ENCODE measurements at places on chromosomes 7 and 10.

GRCh38 chr10:97069576-97070362 is 116.0 kb downstream of the SLIT1 start:
- DNase-seq = peak; percentile 43

DNA sequence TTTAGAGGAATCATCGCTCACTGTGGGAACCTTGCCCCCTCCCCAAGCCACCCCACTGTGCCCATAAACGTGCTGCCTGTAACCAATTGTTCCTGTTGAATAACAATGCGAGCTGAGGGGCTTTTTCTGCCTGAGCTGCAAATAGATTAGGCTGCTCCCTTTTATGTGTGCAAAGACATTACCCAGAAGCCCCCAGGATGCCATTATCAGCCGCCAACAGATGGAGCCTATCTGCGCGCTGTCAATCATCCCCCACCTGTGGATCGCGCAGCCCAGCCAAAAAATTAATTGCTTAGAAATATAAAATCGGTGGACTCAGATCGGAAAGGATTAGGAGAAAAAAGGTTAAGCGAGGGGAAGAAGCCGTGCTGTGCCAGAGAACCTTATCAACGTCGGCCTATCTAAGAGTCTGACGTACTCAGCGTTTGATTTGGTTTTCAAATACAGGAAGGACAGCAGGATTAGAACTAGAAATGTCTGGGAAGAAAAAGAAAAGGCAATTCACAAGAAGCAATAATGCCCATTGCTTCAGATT is 167.3 kb upstream of the MYO3A start:
- DNase-seq = peak; percentile 72

- DNase-seq = no peak
Measured at GRCh38 chr10:97336942-97337831, 2.7 kb upstream of the FRAT2 start.

- DNase-seq = no peak
Measured at GRCh38 chr7:95047291-95047690, 139.9 kb downstream of the PPP1R9A start.

DNA sequence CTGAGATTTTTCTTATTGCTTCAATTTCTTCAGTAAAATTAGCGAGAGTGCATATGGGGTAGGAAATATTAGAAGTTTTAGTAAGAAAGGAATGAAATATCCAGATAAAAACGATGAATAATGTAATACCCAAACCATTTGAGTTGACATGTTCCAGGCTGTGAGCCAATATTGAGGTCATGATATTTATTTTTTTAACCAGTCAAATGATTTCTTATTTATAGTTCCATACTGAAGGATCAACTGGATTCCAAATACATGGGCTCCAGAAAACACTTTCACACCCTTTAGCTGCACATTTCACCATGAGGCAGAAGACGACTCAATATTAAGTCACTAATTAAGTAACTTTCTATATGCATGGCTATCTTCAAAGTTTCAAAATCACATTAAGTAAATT is 312.5 kb downstream of the PPP1R3A start:
- DNase-seq = no peak

- no peak for DNase-seq
Measured at GRCh38 chr10:35641676-35642034, 441 bp downstream of the FZD8 start.

DNA sequence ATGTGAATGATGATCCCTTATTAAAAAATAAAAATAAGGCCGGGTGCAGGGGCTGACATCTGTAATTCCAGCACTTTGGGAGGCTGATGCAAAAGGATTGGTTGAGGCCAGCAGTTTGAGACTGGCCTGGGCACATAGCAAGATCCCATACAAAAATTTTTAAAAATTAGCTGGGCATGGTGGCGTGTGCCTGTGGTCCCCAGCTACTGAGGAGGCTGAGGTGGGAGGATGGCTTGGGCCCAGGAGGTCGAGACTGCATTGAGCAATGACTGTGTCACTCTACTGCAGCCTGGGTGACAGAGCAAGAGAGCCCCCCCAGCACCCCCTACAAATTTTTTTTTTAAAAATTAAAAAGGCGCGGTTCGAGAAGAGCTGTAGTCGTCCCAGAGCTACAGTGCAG is 1.2 kb upstream of the BRI3 start:
- DNase-seq = no peak
